ENCODE measurements at places on chromosomes 11 and 22. TPM values are rescaled to one million over a fixed set of nuclear protein-coding genes. Genes with fewer than 3 reads are reported as not detected.
A peak's percentile ranks its signal among the peaks of the same experiment; 100 is the strongest.

DNA sequence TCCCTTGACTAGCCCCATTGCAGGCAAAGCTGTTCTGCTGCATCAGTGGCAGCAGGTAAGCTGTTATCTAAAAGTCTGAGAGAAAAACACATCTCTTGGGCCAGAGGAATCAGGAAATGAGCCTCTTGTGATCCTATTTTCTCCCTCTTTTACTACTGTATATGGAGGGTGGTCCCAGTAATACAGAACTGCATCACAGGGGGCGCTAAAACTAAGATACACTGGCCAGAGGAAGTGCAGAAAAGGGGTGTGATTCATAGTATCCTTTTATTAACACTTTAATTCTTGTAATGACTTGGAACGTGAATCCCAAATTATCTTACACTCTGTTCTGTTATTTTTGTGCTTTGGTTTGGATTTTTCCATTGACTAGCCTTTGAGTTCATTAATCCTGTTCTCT lies 8.8 kb upstream of the MED17 start:
- no peak overlapping the region for H3K27ac ChIP-seq
- H3K4me3 ChIP-seq: no peak overlapping the region
- H3K36me3 ChIP-seq: no peaks in the 10 kb centered on the region
- no peaks in the 10 kb centered on the region for H3K27me3 ChIP-seq

- DNase-seq: no peak
- H3K4me3 ChIP-seq: no peak overlapping the region
- H3K36me3 ChIP-seq: no peaks in the 10 kb centered on the region
Measured at GRCh38 chr11:22331771-22332170, 6.4 kb upstream of the SLC17A6 start.

DNA sequence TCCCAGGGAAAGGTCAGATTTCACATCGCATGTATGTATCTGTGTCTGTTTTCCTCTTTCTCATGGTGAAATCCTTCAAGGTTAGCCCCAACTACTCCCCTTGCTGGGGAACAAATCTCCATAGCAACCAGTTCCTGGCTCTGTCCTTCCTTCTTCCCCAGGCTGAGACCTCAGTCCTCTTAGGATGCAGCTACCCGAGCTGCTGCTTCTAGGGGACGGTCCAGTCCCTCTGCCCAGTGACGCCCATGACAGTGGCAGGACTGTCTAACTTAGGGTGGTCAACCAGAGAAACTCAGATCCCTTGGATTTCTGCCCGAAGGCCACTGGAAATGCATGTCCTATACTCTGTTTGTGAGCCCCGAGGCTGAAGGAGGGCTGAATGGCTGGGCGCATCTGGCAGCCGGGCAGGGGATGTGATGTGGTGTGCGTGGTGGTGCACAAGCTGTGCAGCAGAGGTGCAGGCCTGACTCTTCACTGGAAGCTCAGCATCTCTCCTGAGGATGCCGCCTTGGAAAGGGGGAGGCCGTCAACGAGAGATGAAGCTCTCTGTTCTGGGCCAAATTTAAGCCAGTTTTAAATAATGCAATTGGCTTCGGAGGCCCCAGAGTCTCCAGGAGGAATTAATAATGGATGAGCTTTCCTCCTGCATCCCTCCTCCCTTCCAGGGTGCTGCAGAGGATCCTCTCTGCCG lies 118.7 kb upstream of the B3GAT1 start:
- DNase-seq: no peak
- H3K27me3 ChIP-seq: no peaks in the 10 kb centered on the region
- no peaks in the 10 kb centered on the region for H3K4me1 ChIP-seq

- no peak for DNase-seq
- H3K4me3 ChIP-seq: no peak overlapping the region
- no peaks in the 10 kb centered on the region for H3K36me3 ChIP-seq
- H3K27me3 ChIP-seq: no peaks in the 10 kb centered on the region
- H3K4me1 ChIP-seq: peaks cover 14% of the 10 kb centered on the region
Measured at GRCh38 chr11:111815489-111815888, 49.3 kb upstream of the PPP2R1B start.

GRCh38 chr11:2579315-2580060 lies 120.3 kb downstream of the KCNQ1OT1 start:
- H3K27ac ChIP-seq: no peak overlapping the region
- no peak overlapping the region for H3K4me3 ChIP-seq
- no peaks in the 10 kb centered on the region for H3K27me3 ChIP-seq
- no peaks in the 10 kb centered on the region for H3K4me1 ChIP-seq
- no peaks in the 10 kb centered on the region for H3K36me3 ChIP-seq
- DNase-seq: peak; percentile 7

DNA sequence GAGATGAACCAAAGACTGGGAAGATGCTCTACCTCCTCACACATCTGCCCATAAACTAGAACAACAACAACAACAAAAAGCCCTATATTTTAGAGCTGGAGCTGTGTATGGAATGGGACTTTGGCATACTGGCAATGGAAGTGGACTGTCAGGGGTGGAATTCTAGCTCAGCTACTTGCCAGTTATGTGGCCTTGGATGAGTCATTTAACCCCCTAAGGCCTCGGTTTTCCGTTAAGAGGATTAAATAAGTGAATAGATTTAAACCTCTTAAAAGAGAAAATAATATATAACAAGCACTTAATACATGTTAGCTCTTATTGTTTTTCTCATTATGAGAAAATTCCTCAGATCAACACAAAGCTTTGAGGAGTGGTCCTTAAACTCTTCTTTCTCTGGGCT lies 195.0 kb downstream of the KIF18A start:
- no peaks in the 10 kb centered on the region for H3K36me3 ChIP-seq
- H3K4me1 ChIP-seq: no peaks in the 10 kb centered on the region
- no peak overlapping the region for H3K4me3 ChIP-seq
- no peak overlapping the region for H3K27ac ChIP-seq
- DNase-seq: no peak

GRCh38 chr11:121589946-121590537 lies 137.3 kb upstream of the SORL1-AS1 start:
- DNase-seq: no peak
- H3K4me3 ChIP-seq: no peak overlapping the region
- no peaks in the 10 kb centered on the region for H3K36me3 ChIP-seq
- H3K27me3 ChIP-seq: no peaks in the 10 kb centered on the region

GRCh38 chr22:42623756-42624441 lies 9.2 kb upstream of the POLDIP3 start:
- no peak overlapping the region for H3K27ac ChIP-seq
- no peak overlapping the region for H3K4me3 ChIP-seq
- H3K36me3 ChIP-seq: peaks cover 26% of the 10 kb centered on the region
- H3K27me3 ChIP-seq: no peaks in the 10 kb centered on the region

DNA sequence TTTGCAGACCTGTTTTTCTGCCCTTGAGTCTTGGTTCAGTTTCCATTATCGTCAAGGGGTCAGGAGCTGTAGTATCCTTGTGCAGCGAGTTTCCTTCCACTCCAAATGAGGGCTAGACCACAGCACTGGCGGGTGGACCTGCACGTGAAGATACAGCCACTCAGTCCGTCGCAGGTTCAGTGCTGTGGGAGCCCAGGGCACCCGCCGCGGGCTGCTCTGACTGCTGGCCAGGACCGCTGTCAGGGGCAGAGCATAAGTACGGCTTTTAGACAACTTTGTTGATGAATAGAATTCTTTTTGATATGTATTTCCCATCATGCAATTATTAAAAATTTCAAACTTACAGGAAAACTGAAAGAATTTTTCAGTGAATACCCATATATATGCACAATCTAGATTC lies 56.6 kb downstream of the NF2 start:
- no peak for DNase-seq
- H3K27me3 ChIP-seq: no peaks in the 10 kb centered on the region
- no peak overlapping the region for H3K4me3 ChIP-seq
- H3K4me1 ChIP-seq: no peaks in the 10 kb centered on the region

DNA sequence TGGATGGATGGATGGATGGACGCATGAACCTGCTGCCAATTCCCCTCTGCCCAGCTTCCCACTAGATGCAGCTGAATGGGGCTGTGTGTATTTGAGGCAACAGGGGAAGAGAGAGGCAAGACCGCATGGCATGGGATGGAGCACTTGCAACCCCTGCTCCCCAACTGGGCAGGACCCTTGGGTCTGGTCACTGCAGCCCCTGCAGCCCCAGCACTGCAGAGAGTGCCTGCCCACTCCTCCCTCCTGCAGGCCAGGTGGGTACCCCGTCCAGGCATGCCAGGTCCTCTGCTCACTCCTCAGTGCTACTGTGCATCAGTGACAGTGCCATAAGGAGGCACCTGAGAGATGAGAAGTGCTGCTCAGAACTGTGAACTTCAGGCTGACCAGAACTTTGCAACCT lies 40.3 kb downstream of the OSBPL5 start:
- no peaks in the 10 kb centered on the region for H3K27me3 ChIP-seq
- H3K4me1 ChIP-seq: no peaks in the 10 kb centered on the region
- no peak for DNase-seq
- H3K4me3 ChIP-seq: no peak overlapping the region

The MMP1 gene
- not detected for total RNA-seq

The PKP3 gene
- 46.2 TPM for total RNA-seq

The ARHGAP32 gene
- total RNA-seq: 30.4 TPM

The TUBA8 gene
- total RNA-seq: 8.6 TPM

The NPAS4 gene
- total RNA-seq: not detected

The NUDT8 gene
- 21.8 TPM for total RNA-seq

The APLNR gene
- total RNA-seq: 0.66 TPM

The SLN gene
- 3.0 TPM for total RNA-seq

Measured in body of pancreas (tissue), 4 donors.